ENCODE measurements at places on chromosomes 5 and 9.
A peak's percentile ranks its signal among the peaks of the same experiment; 100 is the strongest.

DNA sequence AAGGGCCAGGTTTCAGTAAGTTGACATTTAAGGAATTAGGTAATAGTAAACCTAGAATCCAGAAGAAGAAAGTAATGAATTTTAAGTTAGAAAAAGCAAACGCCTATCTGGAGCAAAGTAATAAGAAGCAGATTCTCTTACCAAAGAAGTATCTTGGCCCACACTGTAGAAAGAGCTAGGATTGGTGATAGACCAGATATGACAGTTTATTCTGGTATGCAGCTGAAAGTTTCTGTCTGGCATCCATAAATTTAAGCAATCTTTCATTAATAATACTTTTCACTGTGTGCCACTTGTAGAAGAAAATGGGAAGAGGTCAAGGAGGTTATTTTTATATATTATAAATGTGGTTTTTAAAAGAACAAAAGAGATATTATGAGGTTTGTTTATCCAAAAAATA is 3.0 kb downstream of the RECK start:
- no peak for DNase-seq

- no peak for DNase-seq
Measured at GRCh38 chr5:74017112-74017511, 391.1 kb downstream of the ARHGEF28 start.

GRCh38 chr5:18305288-18305924 is 671.1 kb downstream of the TAF11L14 start:
- DNase-seq: no peak

- DNase-seq: no peak
Measured at GRCh38 chr5:76050134-76050533, 33.0 kb upstream of the SV2C start.

DNA sequence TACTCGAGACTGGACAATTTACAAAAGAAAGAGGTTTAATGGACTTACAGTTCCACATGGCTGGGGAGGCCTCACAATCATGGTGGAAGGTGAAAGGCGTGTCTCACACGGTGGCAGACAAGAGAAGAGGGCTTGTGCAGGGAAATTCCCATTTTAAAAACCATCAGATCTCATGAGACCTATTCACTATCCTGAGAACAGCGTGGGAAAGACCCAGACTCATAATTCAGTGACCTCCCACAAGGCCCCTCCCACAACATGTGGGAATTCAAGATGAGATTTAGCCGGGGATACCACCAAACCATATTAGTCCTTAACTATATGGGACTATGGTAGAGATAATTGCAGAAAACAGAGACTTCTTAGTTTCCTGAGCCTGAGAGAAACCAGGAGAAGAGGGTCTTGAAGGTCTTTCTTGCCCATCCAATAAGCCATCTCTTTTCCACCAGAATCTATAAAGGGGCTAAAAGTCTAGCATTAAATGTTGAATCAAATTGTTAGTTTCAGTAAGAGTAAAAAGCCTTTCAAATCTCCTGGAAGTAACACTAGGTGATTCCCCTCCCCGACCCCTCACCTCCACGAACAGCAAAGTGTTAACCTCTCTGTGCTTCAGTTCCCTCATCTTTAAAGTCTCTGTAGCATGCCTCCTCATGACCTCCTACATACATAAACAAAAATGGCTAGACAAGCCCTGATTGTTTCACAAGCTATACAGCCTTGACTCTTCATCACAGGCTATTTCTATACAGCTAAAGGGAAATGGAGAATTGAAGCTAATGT is 259.1 kb downstream of the TMEM167A start:
- no peak for DNase-seq

DNA sequence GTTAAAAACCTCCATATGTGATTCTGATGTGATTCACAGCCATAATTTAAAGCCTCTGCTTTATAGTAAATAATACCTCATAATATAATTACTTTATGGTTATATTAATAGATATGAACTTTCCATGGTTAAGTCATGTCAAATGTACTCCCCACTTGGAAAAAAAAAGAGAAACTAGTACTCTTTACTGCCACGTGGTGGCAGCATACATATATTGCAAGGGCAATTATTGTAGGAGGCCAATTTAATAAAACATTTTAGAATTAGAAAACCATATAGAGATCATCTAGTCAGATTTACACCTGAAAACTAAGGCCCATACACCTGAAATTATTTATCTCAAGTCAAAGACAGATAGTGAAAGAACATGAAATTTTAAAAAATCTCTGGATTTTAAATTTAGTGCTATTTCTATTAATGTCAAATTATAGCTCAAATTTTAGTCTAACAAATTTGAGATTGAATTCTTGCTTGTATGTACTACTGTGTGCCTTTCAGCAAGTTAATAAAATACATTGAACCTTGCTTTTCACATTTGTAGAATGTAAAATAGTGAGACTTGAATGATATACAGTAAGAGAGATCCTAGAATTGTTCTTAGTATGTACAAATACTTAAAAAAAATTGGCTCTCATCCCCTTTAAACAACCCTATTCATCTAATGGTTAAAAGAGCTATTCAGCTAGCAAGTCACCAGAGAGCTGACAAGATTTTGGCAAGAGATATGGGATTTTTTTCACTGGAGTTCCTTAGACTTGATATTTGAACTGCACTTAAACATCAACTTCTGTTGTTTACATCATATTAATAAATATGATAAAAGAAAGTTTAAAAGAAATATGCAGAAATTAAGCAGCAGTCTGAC is 603.8 kb downstream of the TLE4 start:
- DNase-seq: no peak

- no peak for DNase-seq
Measured at GRCh38 chr9:37184905-37185867, 64.8 kb downstream of the ZCCHC7 start.

DNA sequence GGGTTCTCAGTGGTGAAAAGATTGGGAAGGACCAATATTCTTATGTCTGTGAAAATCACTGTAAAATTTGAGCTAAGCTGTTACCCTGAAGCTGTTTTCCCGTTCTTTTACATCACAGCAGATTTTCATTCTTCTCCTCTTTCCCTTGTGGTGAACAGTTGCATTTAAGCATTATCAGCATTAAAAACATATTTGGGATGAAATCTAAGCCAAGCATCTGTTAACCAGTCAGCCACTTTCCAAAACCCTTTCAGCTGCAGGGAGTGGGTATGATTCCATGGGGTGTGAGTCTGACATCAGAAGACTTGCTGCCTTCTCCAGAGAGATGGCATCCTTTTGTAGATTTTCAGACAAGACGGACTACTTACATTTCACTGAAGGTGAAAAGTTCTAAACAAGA is 97.2 kb downstream of the TRIO start:
- DNase-seq: no peak

GRCh38 chr9:676780-677438 is 164.6 kb upstream of the DMRT1 start:
- DNase-seq: no peak

GRCh38 chr9:72874344-72874743 is 78.5 kb downstream of the ALDH1A1 start:
- DNase-seq: no peak

DNA sequence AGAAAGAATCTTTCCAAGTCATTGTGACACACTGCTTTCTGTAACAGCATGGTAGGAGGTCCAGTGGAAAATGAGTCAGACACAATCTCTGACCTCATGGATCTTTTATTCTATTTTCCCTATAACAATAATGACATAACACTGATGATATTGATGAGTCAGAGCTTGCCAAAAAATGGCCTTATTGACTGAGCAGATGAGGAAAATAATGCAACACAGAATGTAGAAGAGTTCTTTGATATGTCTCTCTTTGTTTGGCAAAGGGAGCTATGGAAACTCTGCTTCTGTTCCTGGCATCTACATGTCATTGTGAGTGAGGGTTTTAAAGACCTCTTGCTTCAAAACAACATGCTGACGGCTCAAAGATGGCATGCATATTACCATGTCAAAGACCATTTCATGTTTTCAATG is 443.1 kb upstream of the ZNF608 start:
- no peak for DNase-seq

DNA sequence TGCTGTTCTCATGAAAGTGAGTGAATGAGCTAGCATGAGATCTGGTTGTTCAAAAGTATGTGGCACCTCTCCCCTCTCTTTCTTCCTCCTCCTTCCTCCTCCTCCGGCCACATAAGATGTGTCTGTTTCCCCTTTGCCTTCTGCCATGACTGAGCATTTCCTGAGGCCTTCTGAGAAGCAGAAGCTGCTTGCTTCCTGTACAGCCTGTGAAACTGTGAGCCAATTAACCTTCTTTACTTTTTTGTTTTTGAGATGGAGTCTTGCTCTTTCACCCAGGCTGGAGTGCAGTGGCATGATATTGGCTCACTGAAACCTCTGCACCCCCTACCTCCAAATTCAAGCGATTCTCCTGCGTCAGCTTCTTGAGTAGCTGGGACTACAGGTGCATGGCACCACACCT is 6.1 kb downstream of the S100Z start:
- DNase-seq: peak; percentile 98

DNA sequence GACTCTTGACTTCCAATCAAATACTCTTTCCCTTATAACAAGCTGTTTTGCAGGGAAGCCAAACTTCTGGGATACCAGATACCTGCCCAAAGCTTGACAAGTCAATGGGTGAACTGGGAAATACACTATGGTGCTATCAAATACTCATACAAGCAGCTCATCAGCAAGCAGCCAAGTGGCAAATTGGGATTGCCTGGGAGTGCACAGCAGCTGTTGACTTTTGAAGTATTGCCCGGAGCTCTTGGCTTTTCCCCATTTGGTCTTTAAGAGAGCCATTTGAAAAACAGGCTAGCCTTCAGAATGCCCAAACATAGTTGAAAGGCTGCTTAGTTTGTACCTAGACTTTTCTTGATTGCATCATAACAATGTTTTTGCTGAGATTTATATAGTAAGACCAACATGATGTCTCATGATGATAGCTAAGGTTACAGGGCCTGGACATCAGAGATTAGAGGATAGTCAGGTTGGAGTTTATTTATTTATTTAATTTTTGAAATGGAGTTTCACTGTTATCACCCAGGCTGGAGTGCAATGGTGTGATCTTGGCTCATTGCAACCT is 210.1 kb upstream of the ZNF608 start:
- no peak for DNase-seq

- no peak for DNase-seq
Measured at GRCh38 chr5:103539376-103540330, 22.9 kb downstream of the NUDT12 start.

GRCh38 chr5:73950441-73950873 is 324.5 kb downstream of the ARHGEF28 start:
- no peak for DNase-seq

DNA sequence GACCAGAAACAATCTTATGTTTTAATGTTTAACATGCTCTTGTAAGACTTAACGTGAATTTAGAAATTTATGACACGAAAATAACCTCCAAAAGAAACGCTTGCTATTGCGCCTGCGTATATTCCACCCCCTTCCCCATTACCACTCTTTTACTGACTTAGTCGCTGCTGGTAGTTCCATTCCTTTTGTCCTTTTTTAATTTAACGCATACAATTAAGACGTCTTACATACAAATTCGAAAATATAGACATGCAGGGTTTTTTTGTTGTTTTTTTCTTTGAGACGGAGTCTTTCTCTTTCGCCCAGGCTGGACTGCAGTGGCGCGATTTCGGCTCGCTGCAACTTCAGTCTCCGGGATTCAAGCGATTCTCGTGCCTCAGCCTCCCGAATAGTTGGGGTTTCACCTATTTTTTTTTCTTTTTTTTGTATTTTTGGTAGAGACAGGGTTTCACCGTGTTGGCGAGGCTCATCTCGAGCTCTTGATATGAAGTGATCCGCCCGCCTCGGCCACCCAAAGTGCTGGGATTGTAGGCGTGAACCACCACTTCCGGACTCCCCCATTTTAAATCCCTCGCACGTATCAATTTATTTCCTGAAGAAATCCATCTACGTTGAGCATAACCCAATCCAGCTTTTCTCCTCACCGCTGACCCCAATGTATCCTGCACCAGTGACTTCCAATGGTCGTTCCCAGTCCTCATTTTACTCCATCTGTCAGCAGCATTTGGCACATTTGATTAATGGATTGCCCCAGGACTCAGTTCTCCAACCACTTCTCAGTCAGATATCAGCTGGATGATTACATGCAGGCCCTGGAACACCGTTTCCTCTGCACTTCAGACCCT is 684 bp upstream of the MED7 start:
- peak; percentile 23 for DNase-seq

- no peak for DNase-seq
Measured at GRCh38 chr9:93207326-93207814, 23.4 kb downstream of the WNK2 start.

DNA sequence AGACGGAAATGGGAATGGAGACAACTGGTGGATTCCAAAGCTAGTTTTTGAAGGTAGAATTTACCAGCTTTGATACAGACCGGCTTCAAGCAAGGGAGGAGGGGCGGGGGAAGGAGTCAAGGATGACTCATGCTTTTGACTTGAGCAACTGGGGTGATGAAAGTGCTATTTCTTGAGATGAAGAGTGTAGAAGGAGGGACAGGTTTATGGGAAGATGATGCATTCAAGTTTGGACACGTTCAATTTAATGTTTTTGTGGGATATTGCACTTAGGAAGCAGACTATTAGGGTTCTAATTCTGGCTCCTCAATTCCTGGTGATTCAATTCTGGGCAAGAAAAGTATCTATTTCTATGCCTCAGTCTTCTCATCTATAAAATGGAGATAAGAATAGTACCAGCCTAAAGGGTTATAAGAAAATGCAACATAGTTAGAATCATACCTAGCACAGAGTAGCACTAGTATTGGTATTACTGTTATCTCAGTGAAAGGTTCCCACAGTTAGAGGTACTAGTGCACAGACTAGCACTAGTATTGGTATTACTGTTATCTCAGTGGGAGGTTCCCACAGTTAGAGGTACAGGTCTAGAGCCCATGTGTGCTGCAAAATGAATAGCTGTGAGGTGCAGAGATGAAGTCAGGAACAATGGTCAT is 4.6 kb downstream of the NIPAL4 start:
- DNase-seq: no peak

GRCh38 chr5:164153469-164154172 is 648.2 kb downstream of the MAT2B start:
- DNase-seq: no peak

- no peak for DNase-seq
Measured at GRCh38 chr9:117302487-117302886, 112.4 kb downstream of the ASTN2 start.

DNA sequence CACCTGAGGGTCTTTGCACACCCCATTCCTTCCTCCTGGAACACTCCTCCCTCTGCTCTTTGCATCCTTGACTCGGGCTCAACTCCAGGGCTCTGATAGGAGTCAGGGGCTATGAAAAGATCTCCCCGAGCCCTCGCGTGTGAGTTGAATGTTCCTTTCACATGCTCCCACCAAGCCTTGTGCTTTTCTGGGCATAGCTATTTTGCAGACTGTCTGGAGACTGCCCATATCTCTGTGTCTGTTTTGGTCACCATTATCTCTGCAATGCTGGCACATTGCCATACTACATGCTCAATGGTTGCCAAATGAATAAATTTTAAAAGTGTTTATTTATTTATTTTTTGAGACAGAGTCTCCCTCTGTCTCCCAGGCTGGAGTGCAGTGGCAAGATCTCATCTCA is 56.9 kb upstream of the PLPP1 start:
- no peak for DNase-seq

DNA sequence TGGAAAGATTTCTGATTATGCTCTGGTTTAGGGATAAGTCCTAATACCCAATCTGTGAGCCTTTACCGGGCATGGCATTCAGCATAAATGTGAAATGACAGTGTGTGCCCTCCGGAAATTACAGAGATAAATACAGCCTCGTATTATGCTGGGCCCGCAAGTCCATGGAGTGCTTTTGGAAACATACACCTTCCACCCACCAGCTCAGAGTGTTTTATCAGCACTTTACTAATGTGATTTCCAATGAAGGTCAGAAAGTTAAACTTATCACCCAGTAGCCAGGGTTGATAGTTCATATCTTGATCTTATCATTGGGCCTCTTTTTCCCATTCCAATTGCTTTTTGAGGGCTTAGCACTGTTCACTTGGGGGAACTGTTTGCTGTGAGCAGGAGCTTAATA is 94.8 kb downstream of the SGCD start:
- DNase-seq: no peak
